ENCODE measurements at places on chromosomes 7 and 10.

GRCh38 chr10:73117976-73118743 lies 7.9 kb downstream of the NUDT13 start:
- DNase-seq, result peak; percentile 70

DNA sequence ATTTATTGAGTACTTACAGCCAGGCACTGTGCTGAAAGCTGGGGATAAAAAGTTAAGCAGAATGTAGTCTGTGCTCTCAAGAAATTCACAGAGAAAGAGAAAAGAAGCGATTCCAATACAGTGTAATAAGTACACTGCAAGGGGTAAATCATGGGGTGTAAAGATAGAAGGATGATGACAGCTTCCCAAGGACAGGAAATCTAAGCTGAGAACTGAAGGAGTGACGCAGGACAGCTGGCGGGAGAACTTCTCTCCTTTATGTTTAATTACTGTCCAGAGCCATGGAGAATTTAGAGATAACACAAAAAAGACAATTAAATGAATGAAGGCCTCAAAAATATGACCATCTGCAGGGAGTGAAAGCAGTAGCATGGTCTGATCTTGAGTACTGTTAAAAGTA lies 34.8 kb downstream of the C7orf33 start:
- DNase-seq, result no peak

DNA sequence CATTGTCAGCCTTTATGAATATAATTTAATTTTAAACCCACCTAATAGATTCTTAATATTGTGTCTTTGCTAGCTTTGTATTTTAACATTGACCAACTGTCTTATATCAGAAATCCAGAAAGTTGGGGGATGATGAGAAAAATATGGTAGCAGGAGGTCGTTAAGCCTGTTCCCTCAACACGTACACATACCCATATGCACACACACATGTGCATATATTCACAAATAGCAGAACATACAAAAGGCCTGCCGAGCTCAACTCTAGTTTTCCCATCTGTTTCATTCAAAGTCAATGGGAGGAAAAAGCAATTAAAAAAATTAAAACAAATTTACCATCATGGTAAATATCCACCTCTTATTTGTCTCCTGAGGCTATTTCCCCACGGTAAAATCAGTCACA lies 25.9 kb upstream of the PTPRZ1 start:
- no peak for DNase-seq

DNA sequence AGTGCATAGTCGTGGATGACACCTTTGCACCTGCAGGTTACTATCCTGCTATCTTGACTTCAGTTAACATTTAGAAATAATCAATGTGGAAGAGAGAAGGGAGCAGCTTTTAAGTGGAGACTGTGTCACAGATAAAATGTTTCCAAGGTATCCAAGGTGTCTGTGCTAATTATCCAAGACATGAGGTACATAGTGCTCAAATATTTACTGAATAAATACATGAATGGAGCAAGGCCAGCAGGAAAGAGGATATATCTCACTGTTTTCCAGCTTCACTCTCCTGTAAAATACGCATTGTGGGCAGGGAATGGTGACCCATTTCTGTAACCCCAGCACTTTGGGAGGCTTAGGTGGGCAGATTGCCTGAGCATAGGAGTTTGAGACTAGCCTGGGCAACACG lies 552.4 kb downstream of the PHTF2 start:
- no peak for DNase-seq

GRCh38 chr10:7908541-7909210 lies 90.4 kb downstream of the TAF3 start:
- DNase-seq, result no peak

- no peak for DNase-seq
These were observed 116.3 kb downstream of the CYP26A1 start for GRCh38 chr10:93189944-93190343.

DNA sequence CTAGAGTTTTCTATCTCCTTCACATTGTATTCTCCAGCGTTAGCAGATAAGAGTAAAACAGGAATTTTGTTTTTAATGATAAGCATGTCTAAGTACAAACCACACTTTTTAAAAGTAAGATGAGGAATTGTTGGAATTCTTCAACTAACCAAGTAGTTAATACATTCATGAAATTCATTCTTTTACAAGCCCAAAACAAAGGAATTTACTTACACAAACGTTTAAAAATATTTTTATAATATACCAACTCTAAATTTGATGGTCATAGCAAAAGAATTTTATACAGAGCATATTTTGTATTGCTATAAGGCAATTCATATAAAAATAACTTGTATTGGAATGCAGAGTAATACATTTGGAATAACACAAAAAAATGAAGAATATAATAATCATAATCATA lies 51.3 kb downstream of the TWIST1 start:
- DNase-seq, result no peak

DNA sequence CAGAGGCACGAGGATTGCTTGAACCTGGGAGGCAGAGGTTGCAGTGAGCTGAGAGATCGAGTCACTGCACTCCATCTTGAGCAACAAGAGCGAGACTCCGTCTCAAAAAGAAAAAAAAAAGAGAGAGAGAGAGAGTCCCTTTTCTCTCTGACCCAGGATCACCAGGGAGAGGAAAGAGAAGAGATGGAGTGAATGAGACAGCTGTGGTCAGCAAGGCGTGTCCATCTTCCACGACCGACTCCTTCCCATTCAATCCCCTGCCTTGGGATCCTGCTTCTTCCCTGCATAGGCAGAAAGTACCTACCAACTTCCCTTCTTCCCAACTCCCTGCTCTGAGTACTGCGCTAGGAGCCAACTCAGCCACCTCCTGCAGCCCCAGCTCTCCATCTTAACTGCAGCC lies 5.2 kb upstream of the ZAN start:
- no peak for DNase-seq

DNA sequence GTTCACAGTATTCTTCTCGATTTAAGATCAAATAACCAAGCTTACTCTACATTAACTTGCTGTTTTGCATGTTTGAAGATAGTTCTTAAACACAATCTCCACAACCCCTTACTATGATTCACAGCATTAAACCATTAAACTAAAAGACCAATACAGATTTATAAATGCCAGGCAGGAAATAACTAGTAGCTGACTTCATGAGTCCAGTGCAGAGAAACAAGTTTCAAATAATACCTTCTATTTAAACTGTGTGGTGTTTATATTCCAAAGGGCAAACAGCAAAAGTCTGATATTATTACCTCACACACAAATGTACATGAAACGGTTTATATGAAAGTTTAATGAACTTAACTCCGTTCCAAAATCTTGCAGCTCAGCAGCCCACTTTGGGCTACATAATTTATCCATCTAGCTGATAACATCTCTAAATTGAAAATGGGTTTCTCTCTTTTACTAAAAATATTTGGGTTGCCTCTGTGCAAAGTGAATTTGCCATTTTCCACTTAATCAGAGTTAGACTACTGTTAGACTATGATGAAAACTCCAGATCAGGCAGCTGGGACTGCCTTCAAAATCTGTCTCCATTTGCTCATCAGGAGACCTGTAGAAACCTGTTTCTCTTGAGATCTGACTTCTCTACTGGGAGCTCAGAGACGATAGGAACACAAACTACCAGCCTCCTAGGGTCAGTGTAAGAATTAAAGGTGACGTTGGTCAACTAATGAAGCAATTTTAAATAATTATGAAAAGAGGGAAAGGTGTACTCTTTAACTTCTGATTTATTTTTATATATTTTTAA lies 287.3 kb downstream of the FZD1 start:
- DNase-seq, result peak; percentile 43

GRCh38 chr7:148563583-148564274 lies 26.8 kb upstream of the C7orf33 start:
- DNase-seq, result no peak

DNA sequence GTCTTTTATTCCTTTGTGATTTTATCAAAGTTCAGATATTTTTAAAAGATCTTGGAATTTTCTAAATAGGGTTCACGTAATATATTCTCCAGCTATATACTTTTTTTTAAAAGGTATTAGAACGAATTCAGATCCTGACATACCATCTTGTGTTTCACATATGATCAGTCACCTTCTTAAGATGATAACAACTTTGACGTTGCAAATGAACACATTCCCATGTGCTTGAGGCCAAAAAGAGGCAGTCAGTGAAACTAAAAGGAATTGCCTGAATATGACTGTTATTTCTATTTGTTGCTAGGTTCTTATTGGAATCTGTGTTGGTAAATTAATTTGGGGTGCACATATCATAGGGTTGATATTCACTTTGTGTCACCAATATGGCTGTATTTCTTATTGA lies 310.1 kb downstream of the MDFIC start:
- DNase-seq, result no peak

DNA sequence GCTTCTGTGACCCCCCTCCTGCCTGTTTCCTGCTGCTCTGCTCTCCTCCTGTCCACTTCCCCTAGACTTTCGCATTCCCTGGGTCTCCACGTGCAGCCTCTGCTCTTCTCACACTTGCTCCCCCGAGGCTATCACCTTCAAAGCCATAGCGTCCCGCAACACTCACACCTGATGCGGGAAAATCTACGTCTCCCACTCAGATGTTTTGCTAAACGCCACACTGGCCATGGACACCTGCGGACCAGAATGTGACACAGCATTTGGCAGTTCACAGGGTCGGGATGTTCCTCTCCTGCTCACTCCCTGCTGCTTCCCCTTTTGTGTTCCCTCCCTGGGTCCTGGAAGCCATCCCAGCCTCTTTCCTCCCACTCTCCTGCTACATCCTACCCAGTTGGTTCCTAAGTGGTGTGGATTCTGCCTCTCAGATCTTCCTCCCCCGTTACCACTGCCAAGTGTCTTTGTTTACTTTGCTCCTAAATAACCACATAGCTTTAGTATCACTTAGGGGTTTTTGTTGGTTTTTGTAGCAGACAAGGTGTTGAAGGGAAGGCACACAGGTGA lies 33.7 kb upstream of the RBM33 start:
- no peak for DNase-seq

DNA sequence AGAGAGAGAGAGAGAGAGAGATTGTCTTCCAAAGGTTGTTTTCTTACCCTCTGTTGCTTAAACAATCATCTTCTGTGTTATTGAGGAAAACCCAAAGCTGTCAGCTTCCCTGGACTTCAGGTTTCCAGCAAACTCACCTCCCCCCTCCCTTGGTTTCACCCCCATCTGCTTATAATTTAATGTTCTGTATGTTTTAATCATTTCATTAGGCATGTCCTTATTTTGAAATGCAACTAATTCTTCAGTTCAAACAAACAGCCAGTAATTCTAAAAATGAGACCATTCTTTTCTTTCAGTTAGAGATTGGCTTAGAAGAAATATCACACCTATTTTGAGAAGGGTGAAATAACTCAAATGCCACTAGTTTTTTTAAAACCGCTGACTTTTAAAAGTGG lies 102.9 kb downstream of the FAM204A start:
- no peak for DNase-seq

DNA sequence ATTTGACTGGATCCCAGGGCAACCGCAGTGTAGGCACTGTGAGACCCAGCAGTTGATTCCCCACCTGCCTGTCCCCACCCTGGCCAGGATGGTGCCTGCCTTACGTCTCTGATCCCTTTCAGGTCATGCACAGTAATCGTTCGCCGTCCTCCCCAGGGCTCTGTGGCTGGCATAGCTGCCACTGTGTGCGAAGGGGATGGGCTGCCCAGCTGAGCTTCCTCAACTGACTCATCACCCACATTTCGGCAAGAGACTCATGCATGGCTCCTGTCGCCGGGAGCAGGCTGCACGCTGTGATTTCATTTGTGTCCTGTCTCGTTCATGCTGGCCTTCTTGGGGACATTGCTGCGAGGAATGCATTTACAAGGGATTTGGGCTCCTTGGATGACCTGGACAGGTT lies 252.4 kb downstream of the KLF6 start:
- DNase-seq, result no peak

- DNase-seq, result no peak
These were observed 59.9 kb upstream of the RHEB start for GRCh38 chr7:151579644-151580043.

DNA sequence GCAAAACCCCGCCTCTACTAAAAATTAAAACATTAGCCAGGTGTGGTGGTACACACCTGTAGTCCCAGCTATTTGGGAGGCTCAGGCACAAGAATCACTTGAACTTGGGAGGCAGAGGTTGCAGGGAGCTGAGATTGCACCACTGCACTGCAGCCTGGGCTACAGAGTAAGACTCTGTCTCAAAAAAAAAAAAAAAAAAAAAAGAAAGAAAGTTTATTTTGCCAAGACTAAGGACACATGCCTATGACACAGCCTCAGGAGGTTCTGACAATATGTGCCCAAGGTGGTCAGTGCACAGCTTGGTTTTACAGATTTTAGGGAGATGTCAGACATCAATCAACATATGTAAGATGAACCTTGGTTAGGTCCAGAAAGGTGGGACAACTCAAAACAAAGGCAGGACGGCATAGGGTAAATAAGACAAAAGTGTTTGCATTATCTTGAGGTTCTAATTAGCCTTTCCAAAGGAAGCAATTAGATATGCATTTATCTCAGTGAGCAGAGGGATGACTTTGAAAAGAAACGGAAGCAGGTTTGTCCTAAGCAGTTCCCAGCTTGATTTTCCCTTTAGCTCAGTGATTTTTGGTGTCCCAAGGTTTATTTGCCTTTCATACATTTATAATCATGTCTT lies 20.7 kb upstream of the OTUD1 start:
- DNase-seq, result no peak

DNA sequence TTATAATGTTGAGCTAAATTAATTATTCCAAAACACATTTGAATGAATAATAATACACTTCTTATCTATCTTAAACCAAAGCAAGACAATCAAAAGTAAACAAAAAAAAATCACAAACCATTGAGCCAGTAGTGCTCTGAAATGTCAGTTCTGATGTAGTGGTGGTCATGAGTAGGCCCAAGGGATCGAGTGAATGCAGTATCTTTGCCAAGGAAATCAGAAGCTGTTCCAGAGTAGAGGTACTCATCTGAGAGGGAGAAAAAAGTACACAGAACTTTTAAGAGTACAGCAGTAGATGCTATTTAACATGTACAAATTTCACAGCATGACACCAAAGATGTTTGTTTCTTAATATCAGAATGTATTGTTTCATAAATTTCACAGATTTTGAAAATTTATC lies 121.5 kb downstream of the SEMA3D start:
- DNase-seq, result no peak

DNA sequence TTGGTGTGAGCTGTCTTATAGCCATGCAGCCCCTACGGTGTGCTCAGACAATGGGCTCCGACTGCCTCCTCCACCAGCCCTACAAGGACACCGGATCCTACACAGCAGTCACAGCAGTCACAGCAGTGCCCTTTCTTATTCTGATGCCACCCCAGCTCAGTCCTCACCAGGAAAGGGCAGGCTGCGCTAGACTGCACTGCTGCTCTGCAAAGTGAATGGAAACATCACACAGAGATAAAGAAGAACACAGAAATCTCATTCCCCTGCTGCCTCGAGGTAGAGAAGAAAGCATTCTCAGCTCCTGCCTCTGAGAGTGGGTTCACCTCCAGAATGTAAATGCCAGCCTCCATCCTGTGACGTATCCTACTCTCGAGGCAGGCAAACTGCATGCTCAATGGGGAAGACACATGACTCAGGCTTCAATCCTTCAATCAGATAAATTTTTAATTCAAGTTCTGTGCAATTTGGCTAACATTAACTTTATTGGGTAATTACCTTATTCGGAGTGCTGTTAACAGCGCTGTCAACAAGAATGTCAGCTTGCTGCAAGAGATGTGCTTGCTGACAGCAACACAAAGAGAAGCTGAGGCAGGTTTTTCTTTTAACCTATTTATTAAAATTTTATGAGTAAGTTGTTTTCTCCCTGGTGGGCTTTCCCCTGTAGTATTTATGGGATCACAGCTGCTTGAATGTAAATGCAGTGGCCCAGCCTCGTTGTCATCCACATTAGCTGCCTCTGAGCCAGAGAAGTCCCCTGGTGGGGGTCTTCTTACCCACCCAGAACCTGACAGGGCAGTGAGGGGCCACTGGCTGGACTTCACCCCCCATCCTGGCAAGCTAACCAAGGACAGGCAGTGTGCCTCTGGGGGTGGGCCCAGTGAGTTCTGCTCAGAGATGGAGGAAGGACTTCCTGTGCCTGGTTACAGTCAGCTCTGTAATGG lies 241.3 kb upstream of the KMT2E start:
- DNase-seq, result no peak

All from mammary epithelial cell (primary cell).